Stimulated activated CD8-positive, alpha-beta memory T cell treated with anti-CD3 and anti-CD28 coated beads, Interleukin-7, amount 100 ng/mL, for 1 hour (primary cell): ENCODE measurements at places on chromosomes 4 and X.
A peak's percentile ranks its signal among the peaks of the same experiment; 100 is the strongest.

GRCh38 chr4:3067473-3068001 is 6.8 kb downstream of the HTT-AS start:
- DNase-seq = no peak

GRCh38 chr4:54625391-54625790 is 32.4 kb upstream of the KIT start:
- no peak for DNase-seq

DNA sequence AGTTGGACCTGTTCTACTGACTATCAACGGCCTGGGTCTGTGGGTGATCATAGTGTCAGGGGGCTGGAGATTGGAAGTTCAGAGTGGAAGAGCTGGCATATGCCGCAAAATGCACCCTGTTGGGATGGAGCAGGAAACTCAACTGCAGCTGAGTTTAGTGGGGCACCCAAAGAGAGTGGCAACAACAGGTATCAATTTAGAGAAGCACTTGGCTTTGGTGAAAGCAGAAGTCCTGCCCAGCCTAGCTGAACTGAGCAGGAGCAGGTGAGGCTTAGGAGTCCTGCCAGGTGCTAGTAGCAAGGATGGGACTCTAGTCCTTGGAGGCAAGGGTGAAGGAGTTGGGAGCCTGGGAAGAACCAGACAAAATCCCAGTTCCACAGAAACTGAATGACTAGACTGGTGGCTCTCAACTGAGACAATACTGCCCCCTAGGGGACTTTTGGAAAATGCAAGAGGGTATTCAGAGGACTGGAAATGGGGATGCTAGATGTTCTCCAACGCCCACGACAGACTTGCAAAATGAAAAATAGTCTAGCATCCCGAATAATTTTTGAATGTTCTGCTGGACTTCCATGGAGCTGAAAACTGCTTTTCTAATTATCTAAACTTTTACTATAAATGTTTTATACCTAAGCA is 49.4 kb downstream of the RTL9 start:
- DNase-seq = peak; percentile 3

DNA sequence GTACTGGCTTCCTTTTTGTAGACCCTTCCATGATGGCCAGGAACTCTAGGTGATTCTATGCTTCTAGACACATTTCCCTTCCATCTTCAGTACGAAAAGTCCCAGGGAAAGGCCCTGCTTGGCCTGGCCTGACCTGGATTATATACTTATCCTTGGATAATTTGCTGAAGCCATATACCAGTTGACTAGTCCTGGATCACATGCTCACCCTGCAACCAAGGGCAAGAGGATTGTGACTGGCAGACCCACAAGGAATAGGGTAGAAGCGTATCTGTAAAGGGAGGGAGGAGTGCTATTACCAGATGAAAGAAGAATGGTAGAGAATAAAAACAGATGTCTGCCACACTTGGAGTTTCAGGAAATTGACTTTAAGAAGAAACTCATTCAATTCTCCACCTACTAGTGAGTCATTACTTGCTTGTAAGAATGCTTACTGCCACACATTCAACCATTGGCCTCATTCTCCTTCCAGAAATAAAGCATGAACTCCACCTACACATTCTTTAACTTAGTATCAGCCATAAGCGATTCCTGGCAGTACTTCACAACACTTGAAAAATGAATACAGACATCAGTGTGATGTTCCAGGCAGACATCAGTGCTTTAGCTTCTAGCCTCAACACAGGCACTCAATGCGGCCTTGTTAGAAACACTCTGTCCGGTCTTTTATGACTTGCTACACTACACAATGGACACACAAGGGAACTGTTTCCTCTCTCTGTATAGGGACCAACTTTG is 141.8 kb downstream of the CBR4 start:
- no peak for DNase-seq

DNA sequence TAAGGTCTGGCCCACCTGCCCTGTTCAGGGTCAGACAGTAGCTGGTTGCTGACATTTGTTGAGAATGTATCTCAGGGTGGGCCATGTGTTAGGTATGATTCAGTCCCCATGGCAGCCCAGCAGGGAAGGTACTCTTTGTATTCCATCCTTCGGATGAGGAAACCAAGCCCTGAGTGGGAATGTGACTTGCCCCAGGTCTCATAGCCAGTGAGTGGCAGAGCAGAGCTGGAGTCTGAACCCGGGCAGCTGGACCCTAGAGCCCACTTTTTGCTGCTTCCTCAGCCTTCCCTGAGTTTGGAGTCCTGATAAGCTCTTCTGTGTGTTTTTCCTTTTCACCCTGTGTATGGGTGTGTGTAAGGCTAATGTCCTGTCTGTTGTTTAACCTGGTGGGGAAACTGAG is 21.6 kb upstream of the UBA1 start:
- no peak for DNase-seq

DNA sequence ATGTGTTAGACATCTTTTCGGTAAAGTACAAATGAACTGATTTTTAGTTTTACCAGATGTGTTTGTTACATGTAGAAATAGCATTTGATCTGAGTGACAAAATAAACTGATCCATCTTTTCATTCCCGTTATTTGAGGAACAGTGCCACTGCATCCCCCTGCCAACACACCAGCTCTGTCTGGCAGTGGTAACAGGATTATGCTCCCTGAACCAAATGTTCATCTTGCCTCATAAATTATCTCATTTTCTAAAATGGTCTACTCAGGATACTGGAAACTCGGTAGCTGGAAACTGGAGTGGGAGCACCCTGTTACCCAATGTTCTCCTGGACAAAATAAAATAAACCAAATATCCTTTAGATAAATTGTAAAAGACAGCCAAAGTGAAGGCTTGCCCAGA is 171.6 kb downstream of the FAT4 start:
- DNase-seq = no peak

DNA sequence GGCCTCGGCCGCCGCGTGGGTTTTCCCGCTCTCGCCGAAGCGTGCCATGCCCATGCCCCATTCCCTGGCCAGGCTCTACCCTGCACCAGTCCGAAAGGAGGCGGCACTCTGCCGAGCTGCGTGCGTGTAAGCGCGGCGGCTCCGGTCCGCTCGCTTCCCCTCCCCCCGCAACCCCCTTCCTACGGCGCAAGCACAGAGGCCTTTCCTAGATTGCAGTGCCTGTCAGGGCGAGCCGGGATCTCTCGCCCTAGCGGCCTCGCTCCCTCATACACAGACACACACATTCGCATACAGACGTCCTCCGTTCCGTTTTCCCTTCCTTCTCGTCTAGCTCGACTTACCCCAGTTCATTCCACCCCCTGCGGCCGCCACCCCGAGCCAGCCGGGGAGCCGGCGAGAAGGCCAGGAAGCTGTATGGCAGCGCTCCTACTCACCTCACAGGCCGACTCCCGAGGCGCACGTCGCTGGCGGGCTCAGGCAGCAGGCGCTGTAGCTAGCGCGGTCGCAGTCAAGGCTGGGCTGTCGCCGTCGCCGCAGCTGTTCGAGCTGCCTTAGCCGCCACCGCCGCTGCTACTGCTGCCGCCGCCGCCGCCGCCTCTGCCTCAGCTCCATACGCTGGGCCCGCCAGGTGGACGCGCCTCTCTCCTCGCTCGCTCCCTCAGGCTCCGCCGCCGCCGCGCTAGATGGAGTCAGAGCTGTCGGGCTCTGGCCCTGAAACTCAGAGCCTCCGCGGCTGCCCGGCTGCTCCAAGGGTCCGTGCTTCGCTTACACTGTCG is 615 bp downstream of the NEXMIF start:
- DNase-seq = no peak

DNA sequence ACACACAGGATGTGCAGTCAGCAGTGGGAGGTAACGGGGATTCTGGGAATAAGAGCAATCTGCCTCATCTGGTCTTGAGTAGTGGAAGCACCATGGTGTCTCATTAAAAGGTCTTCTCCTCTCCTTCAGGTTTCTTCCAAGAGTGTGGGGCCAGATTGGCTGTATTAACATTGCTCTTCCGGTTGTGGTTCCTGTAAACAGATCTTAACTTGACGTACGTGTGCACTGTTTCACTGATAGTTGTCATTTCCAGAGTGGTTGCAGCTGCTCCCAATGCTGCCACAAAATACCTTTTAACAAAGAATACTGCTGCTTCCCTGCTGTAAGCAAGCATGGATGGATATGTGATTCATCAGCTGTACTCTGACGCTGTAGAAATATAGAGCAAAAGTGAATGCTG is 1443.4 kb upstream of the TENM3 start:
- no peak for DNase-seq

GRCh38 chr4:185119927-185120630 is 23.0 kb upstream of the SLC25A4 start:
- DNase-seq = no peak

DNA sequence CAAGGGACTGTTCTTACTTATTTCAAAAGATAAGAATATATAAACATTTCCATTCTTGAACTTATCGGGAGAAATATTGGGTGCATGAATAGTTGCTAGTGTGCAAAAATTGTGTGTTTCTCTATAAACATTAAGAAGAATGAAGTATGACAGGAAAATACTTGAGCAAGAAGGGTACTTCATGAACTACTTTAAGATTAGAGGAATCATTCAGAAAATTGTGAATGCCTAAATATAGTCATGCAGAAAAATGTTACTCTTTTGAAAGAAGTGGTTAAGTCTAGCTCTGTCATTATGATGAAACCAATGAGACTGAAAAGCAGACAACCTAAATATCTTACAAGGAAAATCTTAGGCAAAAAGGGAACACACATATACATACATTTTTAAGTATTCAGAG is 207.8 kb upstream of the PCDH18 start:
- no peak for DNase-seq

GRCh38 chr4:110597582-110597981 is 25.3 kb downstream of the PITX2 start:
- no peak for DNase-seq

GRCh38 chrX:24646745-24647182 is 383 bp downstream of the PCYT1B start:
- DNase-seq = no peak
